Activated CD4-positive, alpha-beta T cell treated with anti-CD3 and anti-CD28 coated beads, Interleukin-2, amount 50 U/mL, for 1 hour (primary cell): ENCODE measurements at places on chromosomes 16 and 17.

DNA sequence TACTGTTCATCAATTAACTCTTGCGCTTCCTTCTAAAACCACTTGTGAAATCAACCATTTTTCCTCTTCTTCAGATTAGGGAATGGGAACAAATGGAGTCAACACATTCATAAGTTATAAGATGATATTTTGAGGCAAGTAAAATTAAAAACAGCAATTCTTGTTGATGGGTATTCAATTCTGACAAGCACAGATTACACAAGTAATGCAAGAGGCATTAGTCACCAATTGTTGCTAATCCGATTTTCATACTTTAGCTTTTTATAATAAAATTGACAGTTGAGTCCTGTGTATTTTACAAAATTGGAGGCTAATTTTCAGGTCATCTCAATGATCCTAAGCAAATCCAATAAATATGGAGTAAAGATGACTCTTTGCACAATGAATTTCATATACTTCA lies 918.4 kb upstream of the SOX9 start:
- DNase-seq, result no peak

- no peak for DNase-seq
Measured at GRCh38 chr17:80941743-80942422, 49.8 kb upstream of the CHMP6 start.

GRCh38 chr17:77798481-77798880 lies 160.0 kb upstream of the TNRC6C start:
- DNase-seq, result no peak

GRCh38 chr16:27323781-27324561 lies 10.2 kb downstream of the IL4R start:
- DNase-seq, result no peak

GRCh38 chr17:68437979-68438822 lies 19.1 kb downstream of the WIPI1 start:
- DNase-seq, result peak; percentile 31

DNA sequence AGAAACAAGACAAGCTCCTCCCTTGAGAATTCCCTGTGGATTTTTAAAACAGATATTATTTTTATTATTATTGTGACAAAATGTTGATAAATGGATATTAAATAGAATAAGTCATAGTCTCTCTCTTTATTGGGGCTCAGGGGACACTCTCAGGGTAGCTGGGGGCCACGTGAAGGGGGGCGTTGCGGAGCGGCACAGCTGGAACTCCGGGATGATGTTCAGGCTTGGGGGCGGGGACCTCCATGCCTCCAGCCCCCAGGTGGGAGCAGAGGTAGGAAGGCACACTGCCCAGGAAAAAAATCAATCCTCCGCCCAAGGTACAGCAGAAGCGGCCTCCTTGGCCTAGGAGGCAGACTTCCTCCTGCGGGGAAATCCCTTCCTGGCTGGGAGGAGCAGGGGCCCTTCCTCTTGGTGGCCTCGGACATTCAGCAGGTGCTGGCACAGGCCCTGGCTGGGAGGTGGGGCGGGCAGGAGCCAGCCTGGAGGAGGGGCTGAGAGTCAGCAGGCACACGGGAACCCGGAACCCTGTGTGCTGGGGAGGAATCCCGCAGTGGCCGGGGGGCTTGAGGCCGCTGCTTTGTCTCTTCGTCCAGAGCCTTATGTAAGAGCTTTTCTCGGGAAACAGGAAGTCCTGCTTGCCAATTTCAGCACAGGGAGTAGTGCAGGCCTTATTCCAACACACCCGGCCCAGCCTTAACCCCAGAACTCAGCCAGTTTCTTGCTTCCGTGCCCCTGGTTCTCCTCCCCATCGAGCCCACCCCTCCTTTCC lies 591 bp upstream of the TNFSF13 start:
- DNase-seq, result no peak

DNA sequence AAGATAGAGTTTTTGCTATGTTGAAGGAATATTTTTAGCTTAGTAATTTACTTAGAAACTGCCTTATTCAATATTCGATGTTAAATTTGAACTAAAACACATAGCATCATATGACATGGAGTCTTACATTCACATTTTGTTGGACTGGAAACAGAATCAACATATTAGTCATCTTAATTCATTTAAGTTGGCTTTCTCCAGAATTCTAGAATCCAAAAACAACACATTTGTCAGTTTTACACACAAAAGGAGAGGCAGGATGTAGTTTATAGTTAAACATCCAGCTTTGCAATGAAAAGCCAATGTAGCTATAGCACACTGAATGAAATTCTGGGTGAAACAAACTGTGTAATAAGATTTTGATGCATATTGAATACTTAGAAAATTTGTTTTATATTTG lies 43.3 kb downstream of the WWOX start:
- no peak for DNase-seq

DNA sequence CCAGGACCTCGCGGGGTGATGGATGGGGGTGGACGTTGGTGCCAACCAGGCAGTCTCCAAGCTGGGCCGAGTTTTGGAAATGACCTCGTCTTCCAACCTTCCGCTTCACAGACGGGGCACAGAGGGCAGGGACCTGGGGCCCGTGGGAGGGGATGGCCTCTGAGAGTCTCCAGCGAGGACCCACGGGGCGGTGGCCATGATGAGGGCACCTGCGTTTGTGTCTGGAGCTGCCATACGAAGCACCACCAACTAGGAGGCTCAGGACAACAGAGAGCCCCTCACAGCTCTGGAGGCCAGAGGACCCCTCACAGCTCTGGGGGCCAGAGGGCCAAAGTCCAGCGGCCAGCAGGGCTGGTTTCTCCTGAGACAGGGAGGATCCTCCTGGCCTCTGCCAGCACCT lies 26.5 kb downstream of the SOX8 start:
- DNase-seq, result no peak

DNA sequence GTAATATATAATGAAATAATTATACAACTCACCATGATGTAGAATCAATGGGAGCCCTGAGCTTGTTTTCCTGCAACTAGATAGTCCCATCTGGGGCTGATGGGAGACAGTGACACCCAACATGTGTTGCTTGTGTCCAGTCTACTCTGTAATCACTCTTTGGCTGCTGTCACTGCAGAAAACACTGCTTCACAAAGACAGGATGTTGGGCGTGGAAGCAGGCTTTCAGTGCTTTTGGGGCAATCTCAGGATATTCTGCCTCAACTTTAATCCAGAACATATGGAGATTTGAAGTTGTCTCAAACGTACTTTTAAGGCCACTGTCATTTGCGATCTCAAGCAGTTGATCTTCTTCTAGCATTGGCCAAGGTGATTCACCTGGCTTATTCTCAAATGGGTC lies 94.9 kb downstream of the CYTH1 start:
- DNase-seq, result no peak

- no peak for DNase-seq
Measured at GRCh38 chr16:86553356-86553755, 1.7 kb downstream of the MTHFSD start.

DNA sequence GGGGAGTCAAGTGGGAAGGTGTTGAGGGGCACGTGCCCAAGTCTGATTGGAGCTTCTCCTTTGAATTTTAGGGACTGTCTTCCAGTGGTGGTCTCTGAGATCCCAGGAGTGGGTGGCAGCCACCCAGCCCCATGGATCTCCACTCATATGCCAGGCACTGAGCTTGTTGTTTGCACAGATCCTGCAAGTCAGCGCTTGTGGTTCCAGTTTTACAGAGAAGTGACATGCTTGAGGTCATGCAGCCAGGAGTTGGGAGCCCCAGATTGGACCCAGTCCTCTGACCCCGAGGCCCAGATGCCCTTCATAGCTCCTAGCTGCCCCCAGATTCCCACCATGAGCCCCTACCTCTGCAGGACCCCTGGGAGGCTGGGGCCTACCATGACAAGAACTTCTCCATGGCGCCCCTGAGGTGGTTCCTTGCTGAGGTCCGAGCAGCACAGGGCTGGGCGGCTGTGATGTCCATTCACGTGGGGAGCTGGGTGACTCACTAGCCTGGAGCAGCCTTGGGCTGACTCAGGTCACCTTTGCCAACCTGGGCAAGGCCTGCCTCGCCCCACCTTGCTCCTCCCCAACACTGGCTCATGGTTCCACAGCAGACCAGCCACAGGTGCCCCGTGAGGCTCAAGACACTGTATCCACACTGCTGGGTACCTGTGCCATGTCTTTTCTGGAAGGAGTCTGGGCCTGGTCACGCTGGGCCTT lies 47.4 kb downstream of the RAI1 start:
- no peak for DNase-seq

DNA sequence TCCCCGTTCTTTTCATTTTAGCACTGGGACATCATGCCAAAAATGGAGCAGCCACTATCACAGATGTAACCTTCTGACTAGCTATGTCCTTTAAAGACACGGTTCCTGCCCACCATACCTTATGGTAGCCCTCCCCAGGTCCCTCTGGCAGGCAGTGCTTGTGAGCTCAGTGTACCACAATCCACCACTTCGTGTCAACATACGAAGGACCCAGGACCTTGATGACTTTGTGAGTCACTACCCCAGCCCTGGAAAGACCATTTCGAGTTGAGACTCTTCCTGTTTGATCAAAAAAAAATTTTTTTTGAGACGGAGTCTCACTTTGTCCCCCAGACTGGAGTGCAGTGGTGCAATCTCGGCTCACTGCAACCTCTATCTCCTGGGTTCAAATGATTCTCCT lies 21.0 kb upstream of the FLCN start:
- DNase-seq, result no peak

DNA sequence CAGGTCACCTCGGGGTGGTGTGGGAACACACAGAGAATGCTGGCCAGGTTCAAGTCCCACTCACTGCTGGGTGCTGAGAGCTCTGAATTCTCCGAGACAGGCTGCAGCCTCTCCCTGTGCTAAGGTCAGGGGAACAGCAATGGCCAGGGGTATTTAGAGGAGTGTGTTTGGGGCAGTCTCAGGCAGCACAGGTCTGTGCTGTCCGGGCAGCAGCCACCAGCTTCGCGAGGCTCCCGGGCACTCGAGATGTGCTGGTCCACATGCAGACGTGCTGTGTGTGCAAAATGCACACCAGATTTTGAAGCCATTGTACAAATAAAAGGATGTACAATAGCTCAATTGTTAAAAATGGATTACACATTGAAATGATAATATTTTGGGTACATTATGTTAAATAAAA lies 7.1 kb downstream of the NHERF1 start:
- no peak for DNase-seq

- no peak for DNase-seq
Measured at GRCh38 chr17:72004011-72004427, 116.8 kb upstream of the SOX9 start.

DNA sequence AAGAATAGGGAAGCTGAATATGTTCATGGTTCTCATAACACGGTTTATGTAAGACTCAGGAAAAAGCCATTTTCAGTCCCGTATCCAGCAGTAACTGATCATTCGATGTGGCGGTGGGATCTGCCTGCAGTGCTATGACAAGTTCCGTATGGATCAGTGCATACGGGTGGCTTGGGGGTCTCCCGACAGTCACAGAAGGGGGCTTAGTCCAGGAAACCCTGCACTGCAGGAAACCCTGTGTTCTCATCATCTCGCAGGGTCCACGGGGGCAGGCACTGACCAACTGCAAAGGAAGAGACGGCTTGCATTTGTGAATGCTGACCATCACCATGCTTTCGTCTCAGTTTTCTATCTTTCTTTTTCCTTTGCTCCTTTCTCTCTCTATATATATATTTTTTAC lies 7.7 kb downstream of the MTHFSD start:
- DNase-seq, result no peak

GRCh38 chr16:912684-913613 lies 57.8 kb downstream of the LMF1 start:
- DNase-seq, result no peak

GRCh38 chr17:12620200-12620720 lies 45.4 kb upstream of the MYOCD start:
- DNase-seq, result no peak

DNA sequence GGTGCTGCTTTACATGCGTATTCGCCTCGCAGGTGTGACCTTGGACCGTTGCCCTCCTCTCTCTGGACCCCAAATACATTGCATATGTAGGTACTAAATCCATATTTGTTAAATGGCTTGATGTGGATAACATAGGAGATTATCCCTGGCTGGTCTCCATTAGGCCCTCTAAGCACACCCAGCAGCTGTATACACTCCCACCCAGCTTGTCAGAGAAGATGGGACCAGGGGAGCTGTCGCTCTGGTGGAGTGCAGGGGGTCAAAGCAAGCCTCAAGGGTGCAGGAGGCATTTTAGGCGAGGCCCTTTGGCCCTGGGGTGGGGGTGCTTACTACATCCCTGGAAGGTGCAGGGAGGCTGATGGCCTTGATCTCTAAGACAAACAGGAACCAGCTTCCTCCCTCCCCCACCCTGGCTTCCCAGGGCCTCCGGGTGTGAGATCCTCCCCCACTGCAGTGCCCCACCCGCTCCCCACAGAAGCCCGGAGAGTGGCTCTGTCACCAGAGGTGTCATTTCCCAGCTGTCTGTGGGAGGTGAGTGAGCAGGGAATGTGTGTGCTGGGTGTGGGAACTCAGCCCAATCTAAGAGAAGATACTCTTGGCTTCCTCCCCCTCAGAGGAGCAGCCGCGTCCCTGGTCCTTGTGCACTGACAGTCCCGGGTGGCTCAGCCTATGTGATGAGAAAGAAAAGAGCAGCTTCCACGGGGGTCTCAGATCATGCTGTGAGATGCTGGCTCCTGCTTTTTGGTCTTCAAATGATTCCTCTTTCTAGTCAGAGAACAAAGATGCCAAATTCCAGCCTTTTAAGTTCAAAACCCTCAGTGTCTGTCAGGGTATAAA lies 1.4 kb upstream of the VAMP2 start:
- peak; percentile 58 for DNase-seq

DNA sequence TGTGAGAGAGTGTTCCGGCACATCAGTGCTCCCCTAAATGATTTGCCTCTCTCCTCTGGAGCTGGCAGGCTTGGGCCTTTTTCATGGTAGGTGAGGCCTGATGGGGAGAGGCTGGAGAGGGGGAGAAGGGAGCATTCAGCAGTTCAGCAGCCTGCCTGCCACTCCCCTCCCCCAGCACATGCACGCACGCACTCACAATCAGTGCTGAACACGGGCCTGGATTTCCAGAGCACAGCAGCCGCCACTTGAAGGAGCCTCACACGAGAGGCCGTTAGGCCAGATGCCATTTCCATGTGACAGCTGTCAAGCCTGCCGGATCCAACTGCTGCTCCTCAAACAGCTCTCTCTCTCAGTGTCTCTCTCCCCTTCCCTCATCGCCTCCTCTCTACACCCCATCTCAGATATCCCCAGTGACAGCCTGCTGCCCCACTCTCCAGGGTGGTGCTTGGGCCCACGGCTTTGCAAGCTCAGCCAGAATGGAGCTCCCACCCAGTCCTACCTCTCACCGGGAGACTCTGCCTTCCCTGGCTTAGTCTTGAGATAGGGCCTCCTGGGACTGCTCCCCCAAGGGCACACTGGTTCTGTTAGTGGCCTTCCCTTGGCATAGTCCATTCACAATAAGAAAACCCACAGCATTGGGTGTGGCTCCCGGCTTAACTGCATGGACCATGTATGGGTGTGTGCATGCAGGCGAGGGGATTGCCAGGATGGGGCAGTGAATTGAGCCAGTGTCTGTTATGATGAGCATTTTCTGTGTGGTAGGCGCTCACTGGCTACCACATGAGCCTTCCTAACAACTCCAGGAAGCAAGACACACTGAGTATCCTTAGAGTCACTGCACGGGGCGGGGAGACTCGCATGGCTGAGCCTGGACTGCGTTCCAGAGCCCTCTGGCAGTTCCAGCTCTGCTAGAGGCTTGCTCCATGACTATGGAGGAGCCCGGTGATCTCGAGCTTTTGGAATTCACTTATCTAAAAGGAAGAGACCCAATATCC lies 226.2 kb downstream of the CCDC182 start:
- no peak for DNase-seq
